ENCODE measurements at places on chromosomes 3 and 15.

DNA sequence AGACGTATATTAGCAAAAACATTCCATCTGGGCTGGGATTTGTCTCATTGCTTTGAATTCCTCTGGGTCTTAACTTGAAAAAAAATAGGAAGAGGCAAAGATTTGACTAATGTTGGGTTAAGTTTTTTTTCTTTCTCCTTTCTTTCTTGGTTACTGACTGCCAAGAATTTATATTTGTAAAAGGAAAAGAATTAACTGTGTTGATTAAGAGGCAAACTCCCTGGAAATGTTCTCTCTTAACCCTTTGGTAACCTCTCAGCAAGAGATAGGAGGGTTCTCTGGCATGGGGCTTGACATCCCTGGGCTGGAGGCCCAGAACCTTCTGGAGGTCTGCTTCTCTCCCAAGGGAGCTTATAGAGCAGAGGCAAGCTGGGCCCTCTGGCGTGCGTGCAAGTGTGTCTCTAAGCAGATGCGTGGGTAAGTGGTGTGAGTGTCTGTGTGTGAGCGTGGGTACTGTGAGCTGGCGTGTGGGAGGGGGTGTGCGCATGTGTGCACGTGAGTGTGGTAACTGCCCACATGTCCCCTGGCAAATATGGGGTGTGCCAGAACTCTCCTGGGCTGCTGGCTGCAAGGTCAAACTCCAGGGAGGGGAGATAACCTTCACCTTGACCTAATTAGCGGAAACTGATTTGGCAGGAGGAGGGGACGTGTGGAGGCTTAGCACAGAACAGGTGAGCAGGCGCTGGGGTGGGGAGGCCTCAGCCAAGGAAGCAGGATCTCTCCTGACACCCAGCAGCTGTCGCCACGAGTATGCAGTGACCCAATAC lies 49.4 kb upstream of the MAGEF1 start:
- no peak for DNase-seq

DNA sequence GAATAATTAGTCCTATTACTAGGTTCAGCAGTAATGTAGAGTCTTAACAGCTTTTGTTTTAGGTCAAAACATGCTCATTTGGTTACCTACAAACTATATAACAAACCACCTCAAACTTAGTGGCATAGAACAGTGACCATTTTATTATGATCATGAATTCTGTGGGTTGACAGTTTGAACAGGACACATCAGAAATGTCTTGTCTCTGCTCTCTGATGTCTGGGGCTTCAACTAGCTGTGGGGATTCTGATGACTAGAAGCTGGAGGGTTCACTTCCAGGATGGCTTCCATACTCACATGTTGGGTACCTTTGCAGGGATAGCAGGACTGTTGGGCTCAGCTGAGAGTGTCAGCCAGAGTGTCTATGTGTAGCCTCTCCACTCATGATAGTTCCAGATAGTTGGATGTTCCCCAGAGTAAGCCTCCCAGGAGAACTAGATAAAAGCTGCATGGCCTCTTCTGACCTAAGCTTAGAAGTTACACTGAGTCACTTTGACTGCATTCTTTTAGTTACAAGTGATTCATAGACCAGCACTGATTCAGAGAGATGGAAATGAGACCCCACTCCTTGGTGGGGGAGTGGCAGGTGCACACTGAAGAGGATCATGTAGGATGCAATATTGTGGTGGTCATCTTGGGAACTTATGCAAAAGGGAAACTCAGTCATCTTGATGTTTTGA lies 32.6 kb downstream of the PLCL2 start:
- DNase-seq, result no peak

DNA sequence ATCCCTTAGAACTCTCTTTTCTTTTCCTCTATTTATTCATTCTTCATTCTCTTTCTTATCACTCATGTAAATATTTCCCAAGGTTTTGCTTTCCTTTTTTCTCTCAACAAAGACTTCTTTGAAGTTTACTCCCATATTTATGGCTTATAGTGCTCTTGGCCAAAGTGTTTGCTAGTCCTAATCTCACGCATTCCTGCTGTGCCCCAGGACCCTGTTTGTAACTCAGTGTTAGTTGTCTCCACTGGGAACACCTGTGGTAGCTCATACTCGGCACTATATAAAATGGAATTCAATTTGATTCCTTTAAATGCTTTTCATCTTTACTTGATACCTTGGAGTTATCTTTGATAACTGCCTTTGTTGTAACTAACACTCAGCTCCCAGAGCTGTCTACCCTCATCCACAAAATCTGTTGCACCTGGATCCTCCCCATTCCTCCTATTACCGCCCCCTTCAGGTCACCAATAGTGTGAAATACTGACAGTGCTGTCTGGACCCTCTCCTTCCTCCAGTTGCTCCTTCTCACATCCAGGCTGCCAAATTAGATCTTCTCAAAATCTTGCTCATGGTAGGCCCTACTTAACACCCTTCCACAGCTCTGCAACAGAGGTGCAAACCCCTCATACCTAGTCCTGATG lies 76.8 kb downstream of the TIGIT start:
- DNase-seq, result no peak

DNA sequence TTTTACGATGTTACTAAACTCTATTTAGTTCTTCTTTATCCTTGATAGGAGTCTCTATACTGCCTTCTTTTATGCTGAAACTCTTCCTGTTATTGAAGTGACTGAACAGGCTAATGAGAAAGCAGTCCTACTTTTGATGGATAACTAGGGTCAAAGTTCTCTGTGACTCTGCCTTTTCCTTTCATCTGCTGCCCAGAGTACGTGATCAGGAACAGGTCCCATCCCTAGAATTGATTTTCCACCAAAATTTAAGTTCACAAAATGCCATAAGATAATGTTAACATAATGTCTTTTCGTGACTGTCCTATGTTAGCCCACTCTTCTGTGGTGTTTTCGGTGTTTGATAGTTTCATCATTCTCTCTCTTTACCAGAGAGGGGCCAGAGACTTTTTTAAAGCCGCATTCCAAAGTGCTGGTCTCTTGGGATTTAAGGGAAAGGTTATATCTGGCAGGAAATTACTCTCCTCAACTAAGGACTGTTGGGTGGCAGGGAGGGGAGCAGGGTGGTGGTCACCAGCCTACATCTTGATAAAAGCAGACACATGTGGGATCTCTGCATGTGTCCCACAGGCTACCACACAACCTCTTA lies 50.3 kb upstream of the PLXND1 start:
- DNase-seq, result no peak

- DNase-seq, result peak; percentile 82
Observed at GRCh38 chr3:51718547-51719409, 11.9 kb downstream of the GRM2 start.

- no peak for DNase-seq
Observed at GRCh38 chr15:78617516-78617915, 3.3 kb downstream of the CHRNA3 start.

- no peak for DNase-seq
Observed at GRCh38 chr15:39243396-39243795, 337.5 kb upstream of the THBS1 start.

DNA sequence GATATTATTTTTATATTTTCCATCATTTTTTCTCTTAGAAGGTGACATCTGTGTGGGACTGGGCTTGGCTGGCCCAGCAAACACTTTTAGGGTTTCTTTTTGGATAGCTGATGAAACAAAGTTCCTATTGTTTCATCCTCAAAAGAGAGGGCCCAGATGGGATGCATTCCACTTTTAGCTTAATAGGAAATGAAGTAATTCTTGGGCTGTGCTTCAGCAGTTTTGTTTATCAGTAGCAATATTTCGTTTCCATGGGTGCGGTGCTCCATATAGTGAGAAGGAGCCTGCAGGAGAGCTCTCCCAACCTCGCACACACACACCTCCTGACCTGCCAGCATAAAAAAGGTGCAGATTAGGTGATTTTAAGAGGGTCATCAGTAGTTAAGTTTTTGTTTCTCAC lies 147.5 kb downstream of the AKAP13 start:
- DNase-seq, result no peak
